ENCODE measurements at places on chromosomes 13 and 19.

DNA sequence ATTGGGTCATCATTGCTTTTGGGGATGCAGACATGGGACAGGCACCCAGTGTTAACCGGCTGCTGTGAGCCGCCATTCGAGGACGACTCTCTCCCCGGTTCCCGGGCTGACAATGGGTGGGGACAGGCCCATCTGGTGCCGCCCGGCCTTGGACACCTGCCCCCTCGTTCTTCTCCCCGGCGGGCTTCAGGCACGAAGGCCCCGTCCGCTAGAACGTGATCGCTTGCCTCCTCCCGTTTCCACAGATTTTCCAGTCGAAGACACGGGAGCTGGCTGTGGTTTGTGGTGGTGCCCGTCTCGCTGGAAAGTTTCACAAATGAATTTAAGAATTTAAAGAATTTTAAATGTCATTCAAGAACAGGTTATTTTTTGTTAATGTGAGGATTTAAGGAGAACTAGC, 2.0 kb downstream of the PALM start:
- no peak for DNase-seq

DNA sequence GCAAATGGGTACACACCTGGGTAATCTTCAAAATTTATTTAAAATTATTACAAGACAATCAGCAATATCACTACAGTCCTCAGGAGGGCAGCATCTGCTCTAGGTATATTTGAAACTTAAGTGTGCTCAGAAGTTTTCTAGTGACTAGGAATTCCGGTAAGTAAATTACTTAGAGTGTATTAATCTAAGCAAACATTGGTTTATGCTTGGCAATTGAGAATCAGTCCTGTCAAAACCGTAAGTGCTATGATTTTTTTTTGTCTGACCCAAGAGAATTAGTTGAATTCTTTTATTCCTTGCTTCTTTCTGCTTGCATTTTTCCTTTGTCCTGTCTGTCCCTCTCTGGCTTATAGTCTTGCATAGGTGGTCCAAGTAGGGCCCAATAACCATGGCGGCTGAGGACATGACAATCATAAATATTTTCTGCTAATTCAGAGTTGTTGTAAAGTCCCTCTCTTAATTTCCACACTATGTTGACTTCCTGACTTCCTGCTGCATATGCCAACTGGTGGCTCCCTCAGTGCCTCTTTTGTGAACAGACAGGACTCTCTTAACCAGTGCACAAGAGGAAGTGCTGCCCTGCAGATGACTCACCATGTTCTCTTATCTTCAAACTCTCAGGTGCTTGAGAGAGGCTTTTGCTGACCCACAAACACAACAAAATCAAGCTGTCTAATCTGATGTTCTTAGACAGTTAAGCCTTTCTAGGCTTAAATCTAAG, 82.2 kb downstream of the SLAIN1 start:
- DNase-seq: peak; percentile 14

DNA sequence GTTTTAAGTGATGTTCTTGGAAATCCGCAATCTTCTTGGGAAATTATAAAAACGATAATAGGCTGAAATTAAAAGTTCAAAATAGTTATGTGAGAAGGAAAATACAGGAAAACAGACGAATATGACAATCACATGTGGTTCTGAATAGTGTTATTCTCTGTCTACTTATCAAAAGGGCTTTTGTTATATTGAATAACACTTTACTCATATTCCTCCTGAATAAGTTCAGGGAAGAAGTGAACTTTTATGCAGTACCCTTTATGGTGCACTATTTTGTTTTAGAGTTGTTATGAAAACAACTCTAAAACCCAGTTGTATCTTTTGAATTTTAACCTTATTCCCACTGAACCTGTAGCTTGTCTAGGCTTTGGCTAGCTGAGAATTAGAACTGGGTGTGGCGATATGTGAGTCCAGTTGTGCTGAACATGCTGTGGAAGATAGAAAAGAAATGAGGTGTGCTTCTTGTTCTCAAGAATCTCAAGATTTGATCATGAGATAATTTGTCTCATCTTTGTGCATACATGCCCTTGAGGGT, 384.4 kb downstream of the LMO7 start:
- no peak for DNase-seq

DNA sequence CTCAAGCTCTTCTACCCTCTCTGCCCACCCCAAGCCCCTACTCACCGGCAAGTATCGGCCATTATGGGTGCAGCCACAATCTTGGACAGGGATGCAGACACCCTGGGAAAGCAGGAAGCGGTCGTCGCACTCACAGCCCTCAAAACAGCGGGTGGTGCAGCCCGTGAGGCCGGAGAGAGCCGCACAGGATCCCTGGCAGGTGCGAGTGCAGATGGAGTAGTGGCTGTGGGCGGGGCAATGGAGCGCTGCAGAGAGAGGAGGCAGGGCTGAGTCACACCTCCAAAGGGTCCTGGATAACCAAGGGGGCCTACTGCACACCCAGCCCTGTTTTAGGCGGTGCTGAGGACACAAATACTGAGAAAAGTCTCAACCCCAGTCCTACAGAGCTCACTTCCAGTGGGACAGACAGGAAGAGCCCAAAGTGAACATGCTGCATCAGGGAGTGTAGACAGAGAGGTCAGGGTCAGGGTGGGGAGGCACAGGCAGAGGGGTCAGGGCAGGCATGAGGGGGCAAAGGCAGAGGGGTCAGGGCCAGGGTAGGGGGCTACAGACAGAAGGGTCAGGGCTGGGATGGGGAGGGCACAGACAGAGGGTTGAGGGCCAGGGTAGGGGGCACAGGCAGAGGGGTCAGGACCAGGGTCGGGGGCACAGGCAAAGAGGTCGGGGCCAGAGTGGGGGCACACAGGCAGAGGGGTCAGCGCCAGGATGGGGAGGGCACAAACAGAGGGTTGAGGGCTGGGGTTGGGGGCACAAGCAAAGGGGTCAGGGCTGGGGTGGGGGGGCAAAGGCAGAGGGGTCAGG, 24.2 kb upstream of the FBL start:
- no peak for DNase-seq

GRCh38 chr19:7575434-7576040, 20.1 kb upstream of the CAMSAP3 start:
- DNase-seq: no peak

DNA sequence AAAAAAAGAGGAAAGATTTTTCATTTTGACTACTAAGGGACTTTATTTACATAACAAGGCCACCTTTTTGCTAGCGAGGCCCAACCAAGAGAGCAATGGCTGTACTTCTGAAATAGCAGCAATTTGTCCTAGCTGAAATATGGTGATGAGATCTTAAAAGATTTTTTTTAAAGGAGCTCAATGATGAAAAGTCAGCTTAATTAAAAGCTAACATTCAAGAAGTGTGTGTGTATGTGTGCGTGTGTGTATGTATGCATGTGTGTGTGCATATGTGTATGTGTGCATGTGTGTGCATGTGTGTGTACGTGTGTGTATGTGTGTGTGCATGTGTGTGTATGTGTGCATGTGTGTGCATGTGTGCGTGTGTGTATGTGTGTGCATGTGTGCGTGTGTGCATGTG, 24.6 kb upstream of the TM9SF2 start:
- DNase-seq: no peak

Measured in NCI-H1048 (cell line).